ENCODE measurements at places on chromosomes 2 and 18.

DNA sequence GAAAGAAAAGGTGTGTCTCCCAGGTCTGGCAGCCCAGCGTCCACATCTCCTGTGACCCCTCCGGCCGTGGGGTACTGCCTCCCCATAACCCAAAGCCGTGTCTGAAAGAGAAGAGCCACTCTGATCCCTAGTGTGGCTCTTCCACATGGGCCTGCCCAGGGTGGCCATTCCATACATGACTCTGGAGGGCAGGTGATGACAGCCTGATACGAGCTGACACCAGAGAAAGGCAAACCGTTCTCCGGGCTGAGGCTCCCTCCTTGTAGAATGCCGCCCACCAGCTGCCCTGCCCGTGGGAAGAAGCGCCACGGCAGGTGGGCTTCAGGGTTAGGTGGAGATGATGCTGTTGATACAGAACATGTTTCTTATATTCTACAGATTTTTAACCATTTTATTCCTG is 451.6 kb upstream of the SALL3 start:
- no peak for DNase-seq

DNA sequence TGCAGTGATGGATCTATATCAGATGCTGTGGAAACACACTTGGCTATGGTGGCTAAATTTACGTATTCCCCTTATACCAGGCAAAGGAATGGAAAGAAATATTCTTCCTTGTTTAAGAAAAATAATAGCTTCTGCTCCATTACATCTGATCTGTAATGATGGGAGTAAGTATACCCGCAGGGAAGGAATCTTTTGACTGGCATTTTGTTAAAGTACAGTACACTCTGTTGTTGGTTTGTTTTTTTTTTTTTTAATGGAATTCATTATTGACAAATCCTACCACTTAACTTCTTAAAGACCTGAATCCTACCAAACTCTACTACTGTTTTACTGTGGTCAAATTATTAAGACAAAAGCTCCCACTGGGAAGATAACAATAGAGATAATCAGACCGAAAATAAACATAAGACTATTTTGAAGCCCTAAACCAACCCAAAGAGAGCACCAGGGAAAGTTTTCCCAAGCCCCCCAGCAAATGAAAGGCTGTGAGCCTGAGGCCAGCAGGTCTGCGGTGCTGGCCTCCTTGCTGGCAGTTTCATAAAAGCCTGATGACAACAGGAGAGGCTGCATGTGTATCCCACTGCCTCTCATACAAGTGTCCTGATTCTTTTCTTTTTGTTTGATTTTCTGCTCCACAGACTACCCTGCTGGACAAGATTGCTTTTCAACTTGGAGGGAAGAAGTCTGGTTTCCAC is 101.0 kb downstream of the SLC25A12 start:
- DNase-seq: no peak

GRCh38 chr2:190304404-190304803 is 15.2 kb downstream of the HIBCH start:
- no peak for DNase-seq

- no peak for DNase-seq
Measured at GRCh38 chr2:30620102-30620501, 173.1 kb downstream of the LCLAT1 start.

DNA sequence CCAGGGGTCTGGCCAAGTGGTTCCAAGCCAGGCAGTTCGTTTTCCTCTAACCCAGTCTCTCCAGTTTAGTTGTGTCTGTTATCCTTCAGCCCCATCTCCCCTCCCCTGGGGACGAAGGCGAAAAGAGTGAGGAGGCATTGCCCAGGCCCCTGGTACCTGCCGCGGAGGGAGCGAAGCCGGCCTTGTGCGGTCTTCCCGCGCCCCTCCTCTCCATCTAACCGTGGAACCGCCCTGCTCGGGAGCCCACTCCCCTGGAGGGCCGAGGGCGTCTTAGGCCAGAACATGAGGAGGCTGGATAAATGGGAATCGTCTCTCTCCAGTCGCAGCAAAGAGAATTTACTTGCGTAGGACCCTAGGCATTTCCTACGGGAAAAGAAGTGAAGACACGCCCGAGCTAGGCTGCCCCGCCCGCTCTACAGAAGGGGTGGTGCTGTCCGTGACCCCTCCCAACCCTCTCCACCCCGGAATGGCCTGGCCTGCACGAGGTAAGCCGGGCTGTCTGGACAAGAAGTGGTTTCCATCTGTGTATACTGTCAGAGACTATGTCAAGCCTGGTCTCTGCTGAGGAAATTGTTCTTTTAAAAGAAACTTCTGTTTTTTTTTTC is 156.2 kb downstream of the MIB1 start:
- DNase-seq: no peak

GRCh38 chr2:104841744-104842143 is 12.2 kb upstream of the POU3F3 start:
- no peak for DNase-seq

GRCh38 chr2:205193125-205193835 is 489.0 kb upstream of the NRP2 start:
- no peak for DNase-seq

- DNase-seq: no peak
Measured at GRCh38 chr2:106759966-106760365, 126.0 kb downstream of the ST6GAL2 start.

DNA sequence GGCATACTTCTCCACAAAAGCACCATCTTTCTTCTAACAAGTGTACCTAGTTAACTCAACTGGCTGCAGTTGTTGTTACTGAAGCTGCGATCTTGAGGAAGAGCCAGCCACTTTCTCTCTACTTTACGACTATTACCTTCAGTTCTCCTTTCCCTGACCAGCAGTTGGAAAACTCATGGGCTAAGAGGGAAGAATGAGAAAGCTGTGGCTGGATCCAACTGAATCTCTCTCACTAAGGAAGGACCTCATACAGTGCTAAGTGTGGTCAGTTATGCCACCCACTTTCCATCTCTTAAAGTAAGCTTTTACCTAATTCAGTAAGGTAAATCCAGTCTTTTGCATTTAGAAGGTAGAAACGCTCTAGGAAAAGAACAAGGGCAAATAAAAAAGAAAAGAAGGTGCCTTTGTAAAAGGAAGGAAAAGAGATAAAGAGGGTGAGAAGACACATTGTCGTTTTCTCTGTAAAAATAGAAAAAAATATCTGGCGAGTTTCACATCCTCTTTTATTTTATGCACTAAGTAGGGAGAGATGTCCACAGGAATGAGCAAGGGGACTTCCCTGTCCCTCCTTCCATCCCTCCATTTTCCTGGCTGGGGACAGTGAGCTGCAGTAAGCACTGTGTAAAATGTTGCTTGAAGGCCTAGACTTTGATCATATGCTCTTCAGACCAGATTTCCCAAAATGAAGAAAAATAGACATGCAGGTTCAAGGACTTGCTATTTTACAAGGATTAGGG is 73.4 kb downstream of the PLEKHM3 start:
- no peak for DNase-seq

GRCh38 chr18:62978251-62979049 is 263.1 kb downstream of the PHLPP1 start:
- no peak for DNase-seq

- DNase-seq: no peak
Measured at GRCh38 chr2:182207049-182207746, 219.6 kb downstream of the PDE1A start.

DNA sequence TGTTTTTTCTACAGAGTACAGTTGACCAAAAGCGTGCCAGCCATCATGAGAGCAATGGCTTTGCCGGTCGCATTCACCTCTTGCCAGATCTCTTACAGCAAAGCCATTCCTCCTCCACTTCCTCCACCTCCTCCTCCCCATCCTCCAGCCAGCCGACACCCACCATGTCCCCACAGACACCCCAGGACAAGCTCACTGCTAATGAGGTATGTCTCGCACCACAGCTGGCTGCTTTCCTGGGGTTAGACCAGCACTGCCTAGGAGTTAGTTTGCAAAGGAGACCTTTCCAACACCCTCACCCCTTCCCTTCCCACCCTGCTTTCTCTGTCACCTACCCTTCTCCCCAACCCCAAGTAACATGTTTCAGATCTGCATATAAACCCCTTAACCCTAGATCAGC is 120.3 kb upstream of the IL1R2 start:
- no peak for DNase-seq

GRCh38 chr18:27378431-27379095 is 193.5 kb upstream of the CHST9 start:
- DNase-seq: no peak

DNA sequence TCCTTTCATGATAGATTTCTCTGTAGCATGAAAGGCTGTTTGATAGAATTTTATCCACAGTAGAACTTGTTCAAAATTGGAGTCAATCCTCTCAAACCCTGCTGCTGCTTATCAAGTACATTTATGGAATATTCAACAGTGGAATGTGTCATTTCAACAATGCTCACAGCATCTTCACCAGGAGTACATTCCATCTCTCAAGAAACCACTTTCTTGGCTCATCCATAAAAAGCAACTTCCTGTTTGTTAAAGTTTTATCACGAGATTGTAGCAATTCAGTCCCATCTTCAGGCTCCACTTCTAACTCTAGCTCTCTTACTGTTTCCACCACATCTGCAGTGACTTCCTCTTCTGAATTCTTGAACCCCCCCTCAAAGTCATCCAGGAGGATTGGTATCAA is 29.4 kb downstream of the PDCL3 start:
- no peak for DNase-seq

- no peak for DNase-seq
Measured at GRCh38 chr2:171393487-171393886, 40.3 kb downstream of the METTL8 start.

DNA sequence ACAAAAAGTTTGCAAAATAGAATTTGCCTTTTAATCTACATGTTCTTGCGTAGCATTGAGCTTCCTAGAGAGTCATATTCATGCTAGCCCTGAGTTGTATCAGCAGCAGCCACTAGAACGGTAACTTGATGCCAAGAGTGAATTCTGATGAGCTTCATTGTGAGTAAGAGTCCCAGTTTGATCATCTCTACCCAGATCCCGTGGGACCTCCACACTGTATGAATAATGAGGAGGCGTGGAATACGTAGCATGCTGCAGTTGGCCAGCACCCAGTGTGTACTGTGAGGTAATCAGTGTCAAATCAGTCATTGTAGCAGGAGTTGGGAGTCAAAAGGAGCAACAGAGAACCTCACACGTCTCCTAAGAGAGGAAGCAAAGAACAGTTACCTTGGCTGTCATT is 197.9 kb downstream of the NEDD4L start:
- peak; percentile 74 for DNase-seq

DNA sequence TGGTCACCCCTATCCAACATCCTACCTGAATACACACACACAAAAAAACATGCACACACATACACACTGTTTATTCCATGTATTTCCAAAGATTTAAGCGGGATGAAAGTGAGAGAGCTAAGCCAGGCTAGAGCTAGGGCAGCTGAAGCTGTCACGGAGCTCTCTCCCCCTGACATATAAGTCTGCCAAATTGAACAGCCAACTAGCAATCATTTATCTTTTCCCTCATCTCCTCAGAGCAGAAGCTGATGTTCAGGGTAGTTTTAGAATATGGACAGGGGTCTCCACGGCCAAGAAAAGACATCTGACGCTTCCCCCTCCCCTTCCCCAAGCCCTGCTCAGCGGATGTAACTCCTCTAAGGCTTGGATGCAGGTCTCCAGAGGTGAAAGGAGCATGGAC is 171.6 kb downstream of the GRB14 start:
- no peak for DNase-seq

- no peak for DNase-seq
Measured at GRCh38 chr18:40532046-40532445, 1423.0 kb upstream of the PIK3C3 start.

DNA sequence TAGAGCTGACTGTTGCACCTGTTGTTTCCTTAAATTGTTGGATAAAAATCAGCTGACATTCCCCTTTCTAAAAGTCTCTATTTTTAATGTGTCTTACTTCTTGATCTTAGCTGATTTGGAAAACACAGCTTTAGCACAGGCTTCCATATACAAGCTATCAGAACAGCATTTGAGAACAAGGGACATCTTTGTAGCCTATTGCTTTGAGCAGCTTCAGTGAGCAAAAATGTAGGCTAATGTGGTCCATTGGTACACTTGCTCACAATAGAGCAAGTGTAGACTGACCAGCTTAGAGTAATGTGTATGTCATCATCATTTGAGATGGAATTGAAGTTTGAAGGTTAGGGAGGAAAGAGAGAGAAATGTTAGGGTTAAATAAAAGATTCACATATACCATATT is 7.0 kb downstream of the INPP1 start:
- DNase-seq: no peak

DNA sequence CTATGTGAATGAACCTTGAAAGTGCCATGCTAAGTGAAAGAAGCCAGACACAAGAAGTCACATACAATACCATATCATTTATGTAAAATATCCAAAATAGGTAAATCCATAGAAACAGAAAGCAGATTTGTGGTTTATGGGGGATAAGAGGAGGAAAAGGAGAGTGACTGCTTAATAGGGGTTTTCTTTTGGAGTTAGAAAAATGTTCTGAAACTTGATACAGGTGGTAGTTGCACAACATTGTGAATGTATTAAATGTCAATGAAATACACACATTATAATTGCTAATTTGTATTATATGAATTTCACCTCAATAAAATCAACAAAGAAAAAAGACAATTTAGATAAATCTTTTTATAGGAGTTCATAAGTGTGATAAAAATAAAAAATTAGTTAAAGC is 37.1 kb downstream of the MEMO1 start:
- DNase-seq: no peak

GRCh38 chr2:79721966-79722365 is 209.1 kb downstream of the CTNNA2 start:
- DNase-seq: no peak

GRCh38 chr2:217099561-217099960 is 239.7 kb upstream of the TNP1 start:
- no peak for DNase-seq

- peak; percentile 33 for DNase-seq
Measured at GRCh38 chr2:45315861-45316260, 295.2 kb downstream of the SRBD1 start.

GRCh38 chr2:103145739-103146138 is 383.9 kb downstream of the TMEM182 start:
- no peak for DNase-seq

DNA sequence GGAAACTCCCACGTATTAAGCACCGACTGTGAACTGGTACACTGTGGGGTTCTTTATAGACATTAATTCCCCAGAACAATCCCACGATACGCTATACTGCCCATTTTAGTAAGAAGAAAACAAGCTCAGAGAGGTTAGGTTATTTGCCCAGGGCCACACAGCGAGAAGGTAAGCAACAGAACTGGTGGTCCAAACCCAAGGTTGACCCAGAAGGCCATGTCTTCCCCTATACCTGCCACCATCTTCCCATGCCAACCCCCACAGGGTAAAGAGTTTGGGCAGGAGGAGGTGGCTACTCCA is 69.9 kb downstream of the MARCO start:
- DNase-seq: no peak

DNA sequence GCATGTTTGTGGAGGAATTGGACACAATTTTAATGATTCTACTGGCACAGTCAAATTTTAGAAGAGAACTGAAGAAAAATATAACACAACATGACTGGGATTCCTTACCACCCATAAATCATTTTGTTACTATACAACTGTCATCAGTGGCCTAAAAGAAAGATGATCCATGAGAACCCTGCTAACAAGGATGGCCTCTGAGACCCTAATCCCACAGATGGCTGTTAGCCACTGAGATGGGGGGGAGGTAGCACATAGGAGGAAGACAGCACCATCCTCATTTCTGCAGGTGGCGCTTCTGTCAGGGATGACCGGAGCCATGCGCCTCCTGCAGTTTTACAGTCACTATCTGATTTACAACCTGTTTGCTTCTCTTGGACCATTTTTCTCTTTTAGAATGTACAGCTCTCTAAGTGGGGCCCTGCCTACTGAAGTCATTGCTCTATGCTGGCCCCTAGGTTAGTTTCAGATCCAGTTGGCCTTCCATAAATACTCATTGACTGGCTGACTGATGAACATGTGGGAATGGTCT is 279.8 kb downstream of the NAPG start:
- no peak for DNase-seq
